Gastrocnemius medialis (tissue), 4 donors: ENCODE measurements at places on chromosomes 12 and 14.

GRCh38 chr12:66555113-66555512 lies 123.8 kb downstream of the GRIP1 start:
- no peak for DNase-seq

GRCh38 chr12:66775871-66776270 lies 97.0 kb upstream of the GRIP1 start:
- DNase-seq: no peak

- no peak for DNase-seq
These were observed 93.2 kb downstream of the FBXO33 start for GRCh38 chr14:39339003-39339402.

DNA sequence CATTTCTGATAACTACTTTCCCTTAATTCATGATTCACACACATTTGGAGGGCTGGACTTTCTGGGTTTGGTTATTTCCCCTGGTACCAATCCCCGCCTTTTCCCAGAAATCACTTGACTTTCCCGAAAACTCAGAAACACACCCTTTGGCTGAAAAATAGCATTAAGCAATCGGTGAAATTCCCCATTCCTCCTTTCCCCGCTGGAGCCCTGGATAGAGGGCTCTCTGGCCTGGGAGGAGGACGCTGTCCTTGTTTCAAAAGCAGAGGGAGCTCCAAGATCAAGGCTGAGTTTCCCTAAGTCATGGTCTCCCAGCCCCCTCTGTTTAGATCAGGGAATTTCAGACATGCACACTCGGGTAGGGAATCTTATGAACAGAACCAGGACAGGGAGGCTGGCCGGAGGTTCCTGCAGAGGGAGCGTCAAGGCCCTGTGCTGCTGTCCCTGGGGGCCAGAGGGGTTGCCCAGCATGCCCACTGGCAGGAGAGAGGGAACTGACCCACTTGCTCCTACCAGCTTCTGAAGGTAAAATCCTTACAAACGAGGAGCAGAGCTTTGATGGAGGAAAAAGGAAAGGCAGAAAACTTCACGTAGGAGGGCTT lies at the start of gene C1S:
TSS of gene C1S (plus strand) at position 366 of the 602 bp plus-strand sequence. CDS start 1,195 bp downstream, outside the sequence.
- peak; percentile 87 for DNase-seq

DNA sequence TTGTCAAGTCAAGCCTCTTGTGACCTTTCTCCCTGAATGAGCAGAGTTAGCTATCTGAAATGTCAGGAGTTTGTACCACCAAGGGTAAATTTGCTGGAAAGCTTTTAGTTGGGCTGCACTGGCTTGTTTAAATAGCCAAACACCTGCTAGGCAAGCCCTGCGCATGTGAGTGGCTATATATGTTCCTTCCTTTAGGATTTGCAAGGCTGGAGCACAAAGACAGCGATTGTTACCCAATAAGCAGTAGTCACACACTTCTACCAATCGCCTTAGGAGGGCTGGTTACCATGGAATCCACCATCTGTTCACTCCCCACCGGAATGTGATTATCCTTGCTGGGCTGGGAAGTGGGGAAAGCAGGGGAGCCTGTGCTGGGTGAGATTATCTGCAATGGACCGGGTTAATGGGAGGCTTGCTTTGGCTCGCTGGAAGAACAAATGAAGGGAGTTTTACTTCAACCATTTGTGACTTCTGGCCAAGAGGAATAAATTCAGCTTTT lies 102.5 kb downstream of the FGD4 start:
- DNase-seq: peak; percentile 67

DNA sequence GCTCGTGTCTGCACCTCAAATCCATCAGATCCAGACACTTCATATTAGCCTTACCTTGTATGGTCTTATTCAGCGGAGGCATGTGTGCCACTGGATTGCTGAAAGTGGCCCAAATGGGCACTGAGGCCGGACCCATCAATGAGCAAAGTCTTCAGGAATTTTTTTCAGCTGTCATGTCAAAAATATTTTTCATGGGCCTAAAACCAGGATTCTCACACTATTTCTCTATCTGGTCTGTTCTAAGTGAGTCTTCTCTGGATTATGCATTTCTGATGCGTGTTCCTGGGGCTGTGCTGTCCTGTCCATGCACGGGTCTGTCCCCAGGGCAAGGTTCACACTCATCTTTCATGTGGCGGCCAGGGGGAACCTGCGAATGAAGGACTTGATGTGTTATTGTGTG lies 94.6 kb downstream of the KCNA5 start:
- DNase-seq: no peak
